ENCODE measurements at places on chromosomes 13 and 19. TPM values are rescaled to one million over a fixed set of nuclear protein-coding genes. Genes with fewer than 3 reads are reported as not detected.

DNA sequence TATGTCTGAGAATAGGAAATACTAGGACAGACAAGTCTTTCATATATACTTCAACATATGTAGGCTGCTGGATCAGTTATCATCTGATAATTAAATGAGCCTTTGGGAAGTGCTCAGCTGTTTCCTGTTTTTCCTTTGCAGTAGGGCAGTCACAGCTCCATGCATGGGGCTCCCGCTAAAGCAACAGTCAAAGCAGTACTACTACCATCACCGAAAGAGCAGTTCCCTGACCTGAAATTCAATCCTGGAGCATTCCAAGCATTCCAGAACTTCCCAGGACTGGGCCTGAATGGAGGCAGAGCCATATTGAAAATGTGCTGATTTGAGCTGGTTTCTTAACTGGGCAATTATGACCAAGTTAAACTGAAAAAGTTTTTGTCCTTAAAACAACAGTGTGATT lies 20.5 kb downstream of the MICU2 start:
- no peak for DNase-seq

DNA sequence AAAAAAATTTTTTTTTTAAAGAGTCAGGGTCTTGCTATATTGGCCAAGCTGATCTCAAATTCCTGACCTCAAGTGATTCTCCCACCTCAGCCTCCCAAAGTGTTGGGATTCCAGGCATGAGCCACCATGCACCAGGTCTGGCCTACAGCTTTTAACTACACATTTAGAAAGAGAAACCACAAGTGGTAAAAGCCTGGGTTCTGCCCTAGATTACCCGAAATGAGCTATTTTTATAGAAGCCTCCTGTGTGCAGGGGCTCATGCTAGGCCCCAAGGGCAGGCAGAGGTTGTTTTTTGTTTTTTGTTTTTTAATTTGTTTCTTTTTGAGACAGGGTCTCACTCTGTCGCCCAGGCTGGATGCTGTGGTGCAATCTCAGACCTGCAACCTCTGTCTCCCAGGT lies 14.0 kb upstream of the MYADM start:
- DNase-seq: no peak

GRCh38 chr13:86760620-86761019 lies 910.6 kb upstream of the SLITRK5 start:
- no peak for DNase-seq

- no peak for DNase-seq
These were observed 1585.4 kb downstream of the EFNB2 start for GRCh38 chr13:104949840-104950740.

CEACAM8 gene
- not detected for total RNA-seq

ZNF221 gene
- 9.3 TPM for total RNA-seq

SPRY2 gene
- total RNA-seq: 46.1 TPM

GRCh38 chr19:50030225-50030624 lies 4.4 kb downstream of the ZNF473 start:
- DNase-seq: no peak

- DNase-seq: no peak
These were observed 209.4 kb downstream of the FOXO1 start for GRCh38 chr13:40456979-40457553.

- DNase-seq: no peak
These were observed 7.0 kb upstream of the PLA2G4C start for GRCh38 chr19:48117515-48118130.

WTIP gene
- total RNA-seq: 7.1 TPM

DNA sequence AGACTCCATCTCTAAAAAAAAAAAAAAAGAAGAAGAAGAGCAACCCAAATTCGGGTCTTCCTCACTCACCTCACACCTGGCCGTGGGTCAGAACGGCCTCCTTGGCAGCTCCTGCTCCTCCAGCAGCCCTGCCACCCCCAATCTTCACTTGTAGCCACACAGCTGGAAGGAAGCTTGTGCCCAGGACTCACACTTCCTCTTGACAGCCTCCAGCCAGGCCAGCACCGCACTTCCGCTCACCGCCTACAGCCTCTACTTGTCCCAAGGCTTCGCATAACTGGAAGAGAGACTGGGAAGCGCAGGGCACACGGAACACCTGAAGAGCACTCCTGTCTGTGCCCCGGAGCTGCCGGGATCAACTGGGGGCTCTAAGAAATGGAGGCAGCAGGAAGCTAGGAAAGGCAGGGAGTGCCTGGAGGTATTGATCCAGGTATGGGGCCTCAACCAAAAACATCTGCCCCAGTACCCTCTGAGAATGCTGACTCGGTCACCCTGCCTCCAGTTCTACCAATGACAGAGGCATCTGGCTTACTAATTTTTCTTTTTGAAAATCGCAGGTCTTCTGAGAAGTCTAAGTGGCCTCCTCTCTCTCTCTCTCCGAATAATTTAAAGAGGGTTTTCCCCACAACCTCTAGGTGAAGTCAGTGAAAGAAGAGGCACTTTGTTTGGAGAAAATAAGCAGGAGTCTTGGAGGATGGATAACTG lies 31.1 kb upstream of the ATP12A start:
- peak; percentile 45 for DNase-seq

DNA sequence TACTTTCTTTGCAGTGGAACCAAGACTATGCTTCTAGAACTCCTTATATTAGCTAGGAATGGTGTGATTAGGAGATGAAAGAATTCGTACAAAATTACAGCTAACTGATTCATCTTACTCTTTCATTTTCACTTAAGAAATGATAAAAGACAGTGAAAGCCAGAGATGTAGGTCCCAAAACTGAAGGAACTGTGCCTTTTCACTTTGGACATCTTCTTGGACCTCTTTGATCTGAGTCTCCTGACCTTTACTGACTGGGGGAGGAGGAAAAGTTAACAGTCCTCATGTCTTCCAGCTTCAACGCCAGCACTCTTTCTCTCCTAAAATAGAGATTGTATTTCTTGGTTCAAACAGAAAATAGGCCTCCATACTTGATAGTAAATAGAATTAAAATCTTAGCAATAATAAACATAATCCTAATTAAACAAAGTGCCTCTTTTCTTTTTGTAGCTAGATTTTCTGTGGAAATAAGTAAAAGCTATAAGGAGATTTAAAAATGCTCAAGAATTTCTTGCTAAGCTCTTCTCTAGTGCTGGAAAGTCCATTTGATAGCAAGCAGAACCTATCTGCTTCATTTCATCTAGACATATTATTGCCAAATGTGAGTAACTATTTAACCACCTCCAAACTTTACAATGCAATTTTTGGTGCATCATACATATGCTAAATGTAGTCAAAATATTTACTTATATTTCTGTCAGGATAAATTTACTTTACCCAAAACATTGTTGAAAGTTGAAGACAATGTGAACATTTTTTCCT lies 109.4 kb upstream of the POSTN start:
- DNase-seq: no peak

- no peak for DNase-seq
These were observed 532.4 kb upstream of the SGCG start for GRCh38 chr13:22648320-22648801.

DNA sequence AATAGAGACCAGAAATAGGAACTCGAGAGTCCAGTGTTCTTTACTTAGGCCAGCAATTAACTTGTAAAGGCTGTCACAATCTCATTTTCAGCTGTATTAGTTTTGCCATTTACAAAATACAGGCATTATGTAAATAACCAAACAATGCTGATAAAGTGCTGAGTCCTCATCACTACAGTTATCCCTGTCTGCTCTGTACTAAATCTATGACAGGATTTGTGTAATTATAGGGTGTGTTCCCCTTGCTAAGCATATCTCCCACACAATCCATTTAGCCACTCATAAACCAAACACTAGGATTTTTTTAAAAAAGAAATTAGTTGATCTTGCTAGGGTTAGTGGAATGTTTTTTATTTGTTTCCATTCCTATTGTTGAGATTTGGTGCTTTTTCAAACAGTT lies 23.2 kb downstream of the PDX1 start:
- no peak for DNase-seq

DNA sequence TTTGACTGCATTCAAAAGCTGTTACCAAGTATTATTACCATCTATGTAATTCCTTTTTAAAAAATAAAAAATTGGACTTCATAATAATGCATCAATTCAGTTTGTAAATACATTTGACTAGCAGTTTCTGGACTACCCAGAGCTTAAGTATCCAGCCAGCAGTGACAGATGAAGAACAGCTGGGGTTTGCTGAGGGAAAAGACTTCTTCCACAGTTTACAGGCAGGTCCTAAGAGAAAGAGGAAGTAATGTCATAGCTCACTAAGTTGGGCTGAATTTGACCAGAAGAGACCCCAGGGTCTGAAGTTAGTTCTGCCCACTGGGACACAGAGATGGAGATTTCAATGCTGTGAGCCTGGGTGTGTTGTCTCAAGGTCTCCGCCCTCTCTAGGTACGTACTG lies 96.4 kb downstream of the MBNL2 start:
- no peak for DNase-seq

DNA sequence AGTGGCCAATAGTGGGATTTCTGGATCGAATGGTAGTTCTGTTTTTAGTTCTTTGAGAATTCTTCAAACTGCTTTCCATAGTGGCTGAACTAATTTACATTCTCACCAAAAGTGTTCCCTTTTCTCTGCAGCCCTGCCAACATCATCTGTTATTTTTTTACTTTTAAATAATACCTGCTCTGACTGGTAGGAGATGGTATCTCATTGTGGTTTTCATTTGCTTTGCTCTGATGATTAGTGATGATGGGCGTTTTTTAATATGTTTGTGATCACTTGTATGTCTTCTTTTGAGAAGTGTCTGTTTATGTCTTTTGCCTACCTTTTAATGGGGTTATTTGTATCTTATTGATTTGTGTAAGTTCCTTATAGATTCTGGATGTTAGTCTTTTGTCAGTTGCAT lies 48.0 kb downstream of the RNASEH2B start:
- DNase-seq: no peak

HRC gene
- not detected for total RNA-seq

- DNase-seq: no peak
These were observed 6.6 kb upstream of the DACH1 start for GRCh38 chr13:71873418-71874247.

GRCh38 chr13:21911646-21912298 lies 240.9 kb downstream of the FGF9 start:
- no peak for DNase-seq

DNA sequence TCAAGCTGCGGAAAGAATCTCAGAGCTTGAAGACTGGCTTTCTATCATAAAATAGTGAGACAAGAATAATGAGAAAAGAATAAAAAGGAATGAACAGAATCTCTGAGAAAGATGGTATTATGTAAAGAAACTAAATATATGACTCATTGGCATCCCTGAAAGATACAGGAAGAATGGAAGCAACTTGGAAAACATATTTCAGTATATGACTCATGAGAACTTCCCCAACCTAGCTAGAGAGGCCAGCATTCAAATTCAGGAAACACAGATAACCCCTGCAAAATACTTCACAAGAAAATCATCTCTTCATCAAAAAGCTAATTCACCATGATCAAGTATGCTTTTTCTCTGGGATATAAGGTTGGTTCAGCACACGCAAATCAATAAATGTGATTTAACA lies 2318.0 kb downstream of the PCDH9 start:
- peak; percentile 67 for DNase-seq

LGI4 gene
- total RNA-seq: not detected

DNA sequence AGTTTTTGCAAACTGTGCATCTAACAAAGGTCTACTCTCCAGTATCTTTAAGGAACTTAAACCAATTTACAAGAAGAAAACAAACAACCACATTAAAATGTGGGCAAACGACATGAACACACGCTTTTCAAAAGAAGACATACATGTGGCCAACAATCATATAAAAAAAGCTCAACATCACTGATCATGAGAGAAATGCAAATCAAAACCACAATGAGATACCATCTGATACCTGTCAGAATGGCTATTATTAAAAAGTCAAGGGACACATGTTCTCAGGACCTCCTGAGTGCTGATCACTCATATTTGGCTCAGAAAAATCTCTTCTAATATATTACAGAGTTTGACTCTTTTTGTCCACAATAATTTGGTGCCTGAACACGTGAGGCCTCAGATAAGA lies 14.2 kb upstream of the LILRB1 start:
- DNase-seq: no peak

DNA sequence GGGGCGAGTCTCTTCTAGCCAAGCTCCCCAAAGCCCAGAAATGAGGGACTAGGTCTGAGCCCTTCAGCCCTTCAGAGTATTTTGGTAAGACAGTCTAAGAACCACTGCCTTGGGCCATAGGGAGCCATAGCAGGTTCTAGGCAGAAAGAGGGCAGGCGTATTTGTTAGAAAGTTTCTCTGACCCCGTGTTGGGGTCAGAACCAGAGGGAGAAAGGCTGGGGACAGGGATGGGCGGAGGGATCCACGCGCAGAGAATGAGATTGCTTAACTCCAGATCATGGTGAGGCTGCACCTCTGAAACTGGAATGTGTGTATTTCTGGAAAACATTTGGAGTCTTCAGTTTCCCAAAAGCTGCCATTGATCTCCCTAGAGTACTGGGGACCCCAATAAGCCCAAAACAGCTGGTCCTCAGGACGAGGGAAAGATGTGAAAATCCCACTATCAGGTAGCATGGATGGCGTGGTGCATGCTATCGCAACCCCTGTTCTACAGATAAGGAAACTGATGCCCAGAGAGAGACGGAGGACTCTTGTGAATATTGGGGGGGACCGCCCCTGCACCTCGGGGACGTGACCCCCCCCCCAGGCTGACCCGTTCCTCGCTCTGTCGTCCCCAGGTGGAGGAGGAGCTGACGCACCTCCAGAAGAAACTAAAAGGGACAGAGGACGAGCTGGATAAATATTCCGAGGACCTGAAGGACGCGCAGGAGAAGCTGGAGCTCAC lies 703 bp upstream of the TPM4 start:
- DNase-seq: no peak

DNA sequence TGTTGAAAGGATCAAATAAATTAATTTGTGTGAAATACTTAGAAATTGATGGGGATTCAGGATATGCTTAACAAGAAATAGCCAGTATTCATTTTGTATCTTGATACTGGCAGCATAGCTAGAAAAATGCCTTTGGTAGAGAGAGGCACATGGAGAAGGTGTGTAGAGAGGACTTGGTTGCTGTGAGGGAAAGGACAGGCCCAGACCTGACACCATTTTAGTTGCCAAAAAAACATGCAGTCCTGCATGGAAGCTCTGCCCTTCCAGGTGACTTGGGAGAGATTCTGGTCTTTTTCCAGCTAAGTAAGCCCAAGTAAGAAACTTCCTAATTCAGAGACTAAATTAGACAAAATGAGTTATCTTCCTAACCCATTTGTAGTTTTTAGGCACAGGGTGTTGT lies 335.0 kb downstream of the RFC3 start:
- DNase-seq: no peak

EFNA2 gene
- 0.33 TPM for total RNA-seq

ZNF132 gene
- 3.7 TPM for total RNA-seq

- DNase-seq: no peak
These were observed 83.4 kb downstream of the GNG7 start for GRCh38 chr19:2619076-2619475.

GRCh38 chr19:19321141-19321577 lies 530 bp downstream of the MAU2 start:
- DNase-seq: peak; percentile 6

DNA sequence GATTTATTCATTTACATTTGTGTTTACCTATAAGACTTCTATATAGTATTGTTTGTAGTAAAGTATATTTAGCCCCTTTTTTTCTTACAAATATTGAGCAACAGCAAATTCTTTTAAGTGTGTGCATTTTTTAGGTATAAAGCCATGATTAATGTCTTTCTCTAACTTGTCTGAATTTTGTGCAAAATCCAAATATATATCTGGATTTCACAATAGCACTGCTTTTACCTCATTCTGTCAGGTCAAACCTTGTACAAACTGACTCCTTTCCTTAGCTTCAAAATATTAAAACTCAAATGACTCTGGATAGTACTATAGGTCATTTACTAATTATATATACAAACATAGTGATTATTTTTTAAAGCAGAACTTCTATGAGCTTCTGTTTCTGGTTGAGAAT lies 563.0 kb upstream of the SPRY2 start:
- no peak for DNase-seq

GTPBP3 gene
- total RNA-seq: 25.3 TPM
